K562 (cell line): ENCODE measurements at places on chromosomes 1 and 21. TPM values are rescaled to one million over a fixed set of nuclear protein-coding genes. Genes with fewer than 3 reads are reported as not detected.

GRCh38 chr1:115165776-115166175, 76.5 kb upstream of the TSPAN2 start:
- H3K4me3 ChIP-seq: no peak overlapping the region
- DNase-seq: no peak

- DNase-seq: no peak
- H3K4me3 ChIP-seq: no peak overlapping the region
- H3K4me1 ChIP-seq: peaks cover 10% of the 10 kb centered on the region
- peaks cover 3% of the 10 kb centered on the region; the same call in 2 of the 3 replicates for H3K27me3 ChIP-seq
- H3K36me3 ChIP-seq: no peaks in the 10 kb centered on the region
Measured at GRCh38 chr1:94246692-94247137, 9.3 kb upstream of the ARHGAP29 start.

- no peak overlapping the region for H3K27ac ChIP-seq
- H3K27me3 ChIP-seq: no peaks in the 10 kb centered on the region; the same call in 2 of the 3 replicates
Measured at GRCh38 chr1:162882248-162882674, 21.3 kb upstream of the CCDC190 start.

HSD3B1 gene
- total RNA-seq: not detected in 2 replicates

DNA sequence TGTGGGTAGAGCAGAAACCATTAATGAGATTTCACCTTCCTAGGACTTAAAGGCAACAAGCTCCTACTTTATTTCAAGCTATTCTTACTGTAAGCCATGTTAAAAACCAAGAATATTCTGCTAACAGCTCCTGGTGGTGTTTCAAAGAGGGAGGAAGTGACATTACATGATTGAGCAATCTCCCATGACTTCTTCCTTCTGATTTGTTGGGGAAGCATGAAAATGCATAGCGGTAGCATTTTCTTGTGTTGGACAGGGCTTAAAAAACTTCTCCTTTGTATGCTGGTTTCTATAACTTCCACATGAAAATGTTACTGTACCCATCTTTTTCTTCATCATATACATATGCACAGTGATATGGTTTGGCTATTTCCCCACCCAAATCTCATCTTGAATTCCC, 297.0 kb upstream of the SNX7 start:
- no peak for DNase-seq
- no peaks in the 10 kb centered on the region for H3K27me3 ChIP-seq
- H3K4me1 ChIP-seq: no peaks in the 10 kb centered on the region
- H3K4me3 ChIP-seq: no peak overlapping the region

GRCh38 chr1:31182352-31182751, 57.3 kb downstream of the NKAIN1 start:
- H3K4me3 ChIP-seq: peak overlapping the region; percentile 37
- H3K36me3 ChIP-seq: no peaks in the 10 kb centered on the region
- no peak overlapping the region for H3K27ac ChIP-seq
- peaks cover 16% of the 10 kb centered on the region; the same call in 2 of the 3 replicates for H3K4me1 ChIP-seq

- H3K27me3 ChIP-seq: no peaks in the 10 kb centered on the region
- no peak for DNase-seq
- H3K4me1 ChIP-seq: peaks cover 37% of the 10 kb centered on the region
- H3K36me3 ChIP-seq: no peaks in the 10 kb centered on the region
- H3K4me3 ChIP-seq: no peak overlapping the region
Measured at GRCh38 chr1:207009182-207009850, 23.2 kb downstream of the C1orf116 start.

CD1E gene
- total RNA-seq: not detected in 2 replicates

- H3K27me3 ChIP-seq: no peaks in the 10 kb centered on the region
- peaks cover 94% of the 10 kb centered on the region for H3K36me3 ChIP-seq
- H3K27ac ChIP-seq: no peak overlapping the region
- H3K4me1 ChIP-seq: no peaks in the 10 kb centered on the region
- no peak for DNase-seq
Measured at GRCh38 chr1:39321979-39322378, 117.5 kb downstream of the MACF1 start.

PATJ gene
- total RNA-seq: 0.22 and 0.47 TPM in 2 replicates

- no peaks in the 10 kb centered on the region for H3K36me3 ChIP-seq
- no peak overlapping the region for H3K4me3 ChIP-seq
- peaks cover 3% of the 10 kb centered on the region; the same call in 1 of the 2 replicates for H3K4me1 ChIP-seq
- no peak overlapping the region for H3K27ac ChIP-seq
- no peak for DNase-seq
Measured at GRCh38 chr1:204265665-204266064, 51.9 kb upstream of the GOLT1A start.

LYPD8 gene
- 0.87 and 1.0 TPM in 2 replicates for total RNA-seq

OPTC gene
- not detected in 2 replicates for total RNA-seq

OR2L3 gene
- total RNA-seq: not detected in 2 replicates

DNA sequence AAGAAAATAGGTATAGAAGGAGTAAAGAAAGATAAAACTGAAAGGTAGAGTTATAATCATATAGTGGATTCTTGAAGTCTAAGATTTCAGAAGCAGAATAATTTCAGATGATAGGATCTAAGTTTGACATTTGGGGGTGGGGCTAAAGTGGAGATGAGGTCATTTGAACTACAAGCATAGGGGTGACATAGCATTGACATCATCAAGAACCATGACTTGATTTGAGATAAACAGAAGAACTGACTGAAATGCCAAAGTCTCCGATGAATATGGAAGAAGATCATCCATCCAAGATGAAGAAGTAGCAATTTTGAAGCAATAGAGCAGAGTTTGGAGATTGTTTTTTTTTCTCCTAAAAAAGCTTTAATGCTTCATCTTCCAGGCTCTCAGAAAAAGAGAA, 122.3 kb downstream of the MACF1 start:
- peaks cover 93% of the 10 kb centered on the region for H3K36me3 ChIP-seq
- H3K4me1 ChIP-seq: no peaks in the 10 kb centered on the region
- no peak overlapping the region for H3K4me3 ChIP-seq
- H3K27me3 ChIP-seq: no peaks in the 10 kb centered on the region
- DNase-seq: peak; percentile 31

S100A8 gene
- 0.42 and 0.60 TPM in 2 replicates for total RNA-seq

DNA sequence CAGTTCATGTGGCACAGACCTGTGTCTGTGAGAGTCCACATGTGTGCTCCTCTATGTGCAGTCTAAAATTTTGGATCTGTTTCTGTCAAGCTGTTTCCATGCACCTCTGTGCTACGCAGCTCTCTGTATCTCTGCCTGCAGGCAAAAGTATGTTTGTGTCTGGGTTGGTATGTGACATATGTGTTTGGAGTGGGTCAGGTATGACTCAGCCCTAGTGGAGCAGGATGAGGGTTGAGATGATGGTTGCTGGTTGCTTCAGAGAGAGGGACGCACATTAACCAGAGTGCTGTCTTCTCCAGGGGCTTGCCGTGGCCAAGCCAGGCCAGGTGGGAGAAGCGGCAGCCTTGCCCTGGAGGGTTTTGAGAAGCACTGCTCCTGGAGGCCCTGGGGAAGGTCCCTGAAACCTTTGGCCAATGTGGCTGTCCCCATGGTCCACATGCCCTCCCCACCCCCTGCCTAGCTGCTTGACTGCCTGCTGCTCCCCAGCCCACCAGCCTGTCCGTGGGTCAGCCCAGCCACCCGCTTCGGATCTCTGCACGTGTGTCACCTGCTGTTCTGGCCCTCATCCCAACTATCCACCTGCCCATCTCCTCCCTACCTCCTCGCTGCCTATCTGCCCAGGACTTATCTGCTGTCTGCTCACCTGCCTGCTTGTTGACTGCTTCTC, 4.1 kb upstream of the EVA1B start:
- H3K27me3 ChIP-seq: no peaks in the 10 kb centered on the region
- no peak overlapping the region for H3K4me3 ChIP-seq
- peaks cover 22% of the 10 kb centered on the region for H3K4me1 ChIP-seq
- no peak overlapping the region for H3K27ac ChIP-seq
- no peak for DNase-seq

DNA sequence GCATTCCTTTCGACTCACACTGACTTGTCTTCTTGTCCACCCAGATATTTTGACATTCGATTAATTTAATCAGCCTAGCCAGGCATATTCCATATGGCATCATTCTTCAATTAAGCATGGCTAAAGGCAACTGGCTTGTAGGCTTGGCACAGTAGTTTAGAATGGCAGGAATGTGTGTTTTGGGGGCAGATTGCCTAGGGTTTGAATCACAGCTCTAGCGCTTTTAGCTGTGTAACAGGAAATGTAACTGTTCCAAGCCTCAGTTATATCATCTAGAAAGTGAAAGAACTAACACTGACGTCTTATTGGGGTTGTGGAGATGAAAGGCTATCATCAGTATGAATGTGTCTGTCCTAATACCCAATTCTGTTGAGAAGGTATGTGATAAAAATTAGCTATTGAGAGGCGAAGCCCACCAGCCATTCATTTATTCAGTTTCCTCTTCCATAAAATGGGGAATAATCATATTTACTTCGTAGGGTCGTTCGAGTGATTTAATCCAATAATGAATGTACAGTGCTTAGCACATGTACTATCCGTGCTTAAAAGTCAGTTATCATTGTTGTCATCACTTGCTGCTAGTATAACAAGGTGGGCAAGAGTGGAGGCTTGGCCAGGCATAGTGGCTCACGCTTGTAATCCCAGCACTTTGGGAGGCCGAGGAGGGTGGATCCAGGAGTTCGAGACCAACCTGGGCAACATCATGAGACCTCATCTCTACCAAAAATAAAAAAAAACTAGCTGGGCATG, 41.6 kb upstream of the GRHL3 start:
- DNase-seq: no peak
- H3K36me3 ChIP-seq: no peaks in the 10 kb centered on the region
- no peak overlapping the region for H3K4me3 ChIP-seq
- H3K27ac ChIP-seq: no peak overlapping the region
- no peaks in the 10 kb centered on the region; the same call in 1 of the 2 replicates for H3K4me1 ChIP-seq

DNA sequence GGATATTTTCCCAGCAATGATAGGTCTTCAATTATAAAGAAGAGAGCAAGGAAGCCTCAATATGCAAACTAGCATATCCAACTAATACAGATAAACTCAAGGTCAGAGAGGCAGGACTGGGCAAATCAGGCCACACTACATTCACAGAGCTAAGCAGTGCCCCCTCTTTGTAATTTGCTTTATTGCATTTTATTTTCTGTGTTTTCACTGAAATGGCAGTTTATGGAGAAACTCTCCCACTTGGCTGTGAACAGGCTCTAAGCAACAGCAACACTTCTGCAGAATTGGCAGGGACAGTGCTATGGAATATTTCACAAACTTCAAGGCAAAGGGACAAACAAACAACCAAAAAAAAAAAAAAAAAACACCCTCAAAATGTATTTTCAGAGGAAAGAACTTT, 93.4 kb upstream of the SOD1 start:
- H3K27me3 ChIP-seq: peaks cover 9% of the 10 kb centered on the region; the same call in 2 of the 3 replicates
- no peaks in the 10 kb centered on the region for H3K4me1 ChIP-seq
- H3K4me3 ChIP-seq: no peak overlapping the region
- H3K27ac ChIP-seq: no peak overlapping the region
- no peaks in the 10 kb centered on the region for H3K36me3 ChIP-seq
- DNase-seq: no peak

DNA sequence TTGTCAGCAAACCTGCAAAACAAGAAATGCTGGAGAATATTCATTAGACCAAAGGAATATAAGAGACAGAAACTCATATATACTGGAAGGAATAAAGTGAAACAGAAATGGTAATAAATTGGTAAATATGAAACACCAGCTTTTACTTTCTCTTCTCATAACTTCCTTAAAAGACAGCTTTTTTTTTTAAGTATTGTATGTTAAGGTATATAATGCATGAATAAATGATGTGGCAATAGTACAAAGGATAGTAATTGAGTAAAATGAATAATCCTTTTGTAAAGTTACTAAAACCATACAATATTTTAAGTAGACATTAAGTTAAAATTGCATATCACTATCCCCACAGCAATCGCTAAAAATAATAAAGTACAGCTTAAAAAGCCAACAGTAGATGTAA, 64.8 kb downstream of the TRIM33 start:
- peaks cover 70% of the 10 kb centered on the region for H3K36me3 ChIP-seq
- H3K4me1 ChIP-seq: no peaks in the 10 kb centered on the region
- no peaks in the 10 kb centered on the region for H3K27me3 ChIP-seq
- no peak overlapping the region for H3K27ac ChIP-seq
- no peak for DNase-seq

DNA sequence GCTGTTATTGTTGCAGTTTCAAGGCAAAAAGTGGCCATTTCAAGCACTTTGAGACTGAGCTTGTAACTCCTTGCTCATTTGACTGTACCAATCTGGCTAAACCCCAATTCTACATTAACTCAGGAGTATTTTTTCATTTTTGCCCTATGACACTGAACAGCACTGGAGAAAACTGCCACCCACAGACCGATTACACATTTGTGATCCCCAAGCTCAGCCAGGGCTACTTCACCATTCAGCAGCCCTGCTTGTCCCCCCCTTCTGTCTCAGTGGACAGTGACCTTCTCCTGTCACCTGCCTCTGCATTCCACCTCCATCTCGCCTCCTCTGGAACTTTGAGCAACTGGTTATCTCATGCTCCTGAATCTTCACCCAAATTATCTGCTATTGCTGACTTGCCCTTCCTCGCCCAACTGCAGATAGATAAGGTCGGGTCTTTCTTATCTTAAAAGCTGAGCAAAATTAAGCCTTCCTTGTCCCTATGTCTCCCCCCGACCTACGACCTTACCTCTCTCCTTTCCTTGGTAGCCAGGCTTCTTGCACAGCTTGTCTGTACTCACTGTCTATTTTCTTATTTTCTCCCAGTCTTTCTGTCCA, 25.3 kb downstream of the SPATA46 start:
- H3K4me1 ChIP-seq: peaks cover 50% of the 10 kb centered on the region
- no peaks in the 10 kb centered on the region for H3K36me3 ChIP-seq
- H3K27me3 ChIP-seq: no peaks in the 10 kb centered on the region
- peak overlapping the region; percentile 11; the same call in 1 of the 3 replicates for H3K27ac ChIP-seq
- H3K4me3 ChIP-seq: no peak overlapping the region

MACO1 gene
- total RNA-seq: 21.8 and 26.2 TPM in 2 replicates

GRCh38 chr1:109254621-109255096, 5.3 kb downstream of the CELSR2 start:
- peak overlapping the region; percentile 89 for H3K27ac ChIP-seq
- peaks cover 75% of the 10 kb centered on the region for H3K4me1 ChIP-seq
- no peaks in the 10 kb centered on the region for H3K27me3 ChIP-seq
- peak overlapping the region; percentile 18; the same call in 1 of the 2 replicates for H3K4me3 ChIP-seq
- peak; percentile 90 for DNase-seq
- H3K36me3 ChIP-seq: peaks cover 14% of the 10 kb centered on the region; the same call in 2 of the 3 replicates

DNA sequence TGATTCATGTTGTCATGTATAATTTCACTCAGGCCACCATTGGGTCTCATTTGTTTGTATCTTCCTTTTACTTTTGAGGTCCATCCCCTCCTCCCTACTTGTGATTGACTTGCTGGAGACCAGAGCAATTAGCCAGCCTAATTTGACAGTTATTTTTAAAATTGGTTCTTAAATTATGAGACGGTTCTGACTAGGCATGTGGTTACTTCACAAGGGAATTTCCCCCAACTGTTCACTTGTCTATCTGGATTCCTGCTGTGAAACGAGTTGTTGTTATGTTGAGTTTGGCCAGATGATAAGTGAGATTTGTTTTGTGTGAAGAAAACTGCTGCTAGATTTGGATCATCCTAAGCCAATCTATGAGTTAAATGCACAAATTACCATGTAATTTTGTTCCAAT, 359.1 kb downstream of the BARHL2 start:
- no peak for DNase-seq

DNA sequence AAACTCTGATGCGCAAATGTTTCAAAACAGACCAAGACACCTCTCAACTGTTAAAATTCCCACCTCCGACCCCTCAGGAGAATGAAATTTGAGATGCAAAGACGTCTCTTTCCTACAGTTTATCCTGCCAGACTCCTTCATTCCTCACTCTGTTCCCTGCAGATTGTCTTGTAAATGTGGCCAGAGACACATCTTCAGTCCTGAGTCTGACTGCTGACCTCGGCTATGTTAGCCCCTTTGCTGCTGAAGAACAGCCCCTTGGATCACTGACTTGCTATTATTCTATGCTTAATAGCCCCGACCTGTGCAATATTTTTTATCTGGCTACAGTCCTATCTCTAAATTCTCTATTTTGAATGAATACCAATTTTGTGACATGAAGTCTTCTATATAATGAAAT, 16.6 kb upstream of the ESRRG start:
- H3K27me3 ChIP-seq: no peaks in the 10 kb centered on the region
- no peak overlapping the region for H3K27ac ChIP-seq
- H3K4me3 ChIP-seq: no peak overlapping the region
- no peak for DNase-seq
